ENCODE measurements at places on chromosomes 13 and 19. TPM values are rescaled to one million over a fixed set of nuclear protein-coding genes. Genes with fewer than 3 reads are reported as not detected.

The THAP8 gene
- 0.94 TPM for total RNA-seq

The ZNF793 gene
- 1.3 TPM for total RNA-seq

The SIAH3 gene
- total RNA-seq: not detected

The SLC39A3 gene
- 21.6 TPM for total RNA-seq

All from bronchial smooth muscle cell (primary cell).